ENCODE measurements at places on chromosomes 11 and 22.

- DNase-seq, result no peak
Observed at GRCh38 chr22:43011079-43011478, 3.9 kb downstream of the PACSIN2 start.

GRCh38 chr11:131486100-131486499 lies 115.7 kb downstream of the NTM start:
- no peak for DNase-seq

GRCh38 chr11:65726660-65727059 lies 6.1 kb upstream of the RNASEH2C start:
- no peak for DNase-seq

DNA sequence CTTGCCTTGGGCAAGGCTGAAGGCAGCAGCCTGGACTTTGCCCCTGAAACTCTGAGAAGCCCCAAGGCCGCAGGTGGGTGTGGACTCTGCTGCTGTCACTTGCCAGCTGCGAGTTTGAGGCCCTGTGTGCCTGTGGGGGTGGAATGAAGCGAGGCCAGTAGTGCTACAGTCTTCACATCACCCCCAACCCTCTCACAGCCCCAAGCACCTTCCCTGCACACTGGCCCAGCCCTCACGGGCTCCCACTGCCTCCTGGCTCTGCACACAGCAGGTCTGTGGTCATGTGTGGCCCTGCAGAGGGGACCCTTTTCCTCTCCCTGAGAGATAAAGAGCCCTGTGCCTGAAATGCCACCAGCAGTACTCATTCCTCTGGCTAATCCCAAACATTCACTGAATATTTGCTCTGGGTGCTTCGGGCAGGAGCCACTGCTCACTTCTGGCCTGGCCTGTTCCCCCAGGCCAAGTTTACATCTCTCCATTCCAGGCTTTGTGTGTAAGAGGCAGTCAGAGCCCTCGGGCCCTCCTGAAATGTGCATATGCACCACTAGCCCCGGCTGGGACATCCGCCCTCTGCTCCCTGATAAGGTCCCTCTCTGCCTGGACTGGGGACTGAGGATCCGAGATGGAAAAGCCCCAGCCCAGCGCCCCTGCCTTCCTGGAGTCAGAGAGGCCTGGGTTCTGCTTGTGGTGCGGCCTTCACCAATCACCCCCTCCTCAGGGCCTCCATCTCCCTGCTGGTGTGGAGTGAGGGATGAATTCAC lies 17.7 kb downstream of the MGAT3 start:
- DNase-seq, result no peak

- DNase-seq, result peak; percentile 84
Observed at GRCh38 chr11:64204464-64204989, 2.0 kb upstream of the FERMT3 start.

GRCh38 chr11:121039971-121040613 lies 16.2 kb downstream of the TBCEL start:
- DNase-seq, result no peak

DNA sequence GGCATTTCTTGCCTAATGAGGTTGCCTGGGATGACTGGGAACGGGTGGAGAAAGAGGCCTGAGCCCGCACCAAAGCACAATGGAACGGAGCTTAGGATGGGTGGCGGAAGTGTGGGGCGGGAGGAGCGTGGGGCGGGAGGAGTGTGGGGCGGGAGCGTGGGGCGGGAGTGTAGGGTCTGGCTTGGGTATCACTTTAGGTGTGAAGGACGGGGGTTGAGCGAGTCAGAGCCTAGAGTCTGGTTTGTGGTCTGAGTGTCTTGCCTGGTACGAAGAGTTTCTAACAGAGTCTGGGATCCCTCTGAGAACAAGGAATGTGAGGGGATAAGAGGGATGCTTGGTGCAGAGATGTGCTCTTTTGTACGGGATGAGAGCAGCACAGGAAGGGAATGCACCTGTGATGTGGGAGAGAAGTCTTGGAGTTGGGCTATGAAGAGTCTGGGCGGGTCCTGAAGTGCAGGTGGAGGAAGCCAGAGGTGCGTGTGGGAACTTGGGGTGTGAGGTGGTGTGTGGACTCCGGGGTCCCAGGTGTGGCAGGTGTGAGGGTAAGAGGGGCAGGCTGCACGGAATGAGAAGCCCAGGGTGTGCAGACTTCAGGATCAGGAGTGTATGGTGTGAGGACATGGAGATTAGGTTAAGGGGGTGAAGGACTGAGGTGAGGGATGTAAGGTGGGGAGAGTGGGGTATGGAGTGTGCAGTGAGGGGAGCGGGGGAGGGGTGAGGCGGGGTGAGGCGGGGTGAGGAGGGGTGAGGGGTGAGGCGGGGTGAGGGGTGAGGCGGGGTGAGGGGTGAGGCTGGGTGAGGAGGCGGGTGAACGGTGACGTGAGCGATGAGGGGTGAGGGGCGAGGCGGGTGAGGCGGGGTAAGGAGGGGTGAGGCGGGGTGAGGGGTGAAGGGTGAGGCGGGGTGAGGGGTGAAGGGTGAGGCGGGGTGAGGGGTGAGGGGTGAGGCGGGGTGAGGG lies 1.0 kb downstream of the SYCE3 start:
- no peak for DNase-seq

- no peak for DNase-seq
Observed at GRCh38 chr11:57785072-57785471, 23.5 kb downstream of the CTNND1 start.

GRCh38 chr11:65341856-65342255 lies 8.2 kb downstream of the DPF2 start:
- no peak for DNase-seq

GRCh38 chr11:100849009-100849900 lies 162.2 kb downstream of the ARHGAP42 start:
- DNase-seq, result no peak

DNA sequence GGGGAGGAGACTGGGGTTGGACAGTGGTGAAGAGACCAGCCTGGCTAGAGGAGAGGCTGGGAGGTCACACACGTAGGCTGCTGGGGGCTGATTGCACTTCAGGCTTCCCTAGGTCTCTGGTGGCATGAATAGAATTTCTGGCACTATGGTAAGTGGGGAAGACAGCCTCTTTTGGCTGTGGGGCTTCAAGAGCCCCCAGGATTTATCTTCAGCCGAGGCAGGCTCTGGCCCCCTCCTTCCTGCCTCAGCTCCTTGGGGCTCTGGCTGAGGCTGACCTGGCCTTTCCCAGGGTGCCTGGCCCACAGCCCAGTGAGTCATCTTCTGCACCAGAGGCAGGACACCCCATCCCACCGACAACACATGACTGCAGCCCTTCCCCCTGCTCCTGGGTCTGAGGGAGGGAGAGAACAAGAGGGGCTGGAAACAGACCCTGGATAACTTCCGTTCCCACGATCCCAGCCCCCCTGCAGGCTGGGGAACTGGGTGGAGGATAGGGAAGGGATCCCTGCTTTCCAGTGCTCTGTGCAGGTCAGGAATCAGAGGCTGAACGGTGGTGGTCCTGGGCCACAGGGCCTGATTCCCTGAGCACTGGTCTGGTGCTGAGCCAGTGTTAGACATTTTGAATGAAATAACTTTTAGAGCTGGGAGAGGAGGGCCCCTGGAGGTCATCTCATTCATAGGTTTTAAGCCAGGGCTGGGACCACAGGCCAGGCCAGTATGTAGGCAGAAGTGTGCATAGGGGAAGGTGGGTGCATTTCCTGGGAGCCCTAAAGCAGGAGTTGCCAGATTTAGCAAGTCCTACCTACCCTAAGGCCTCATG lies 26.5 kb downstream of the ARHGEF17 start:
- peak; percentile 64 for DNase-seq

GRCh38 chr11:86523738-86524619 lies 148.4 kb downstream of the ME3 start:
- peak; percentile 94 for DNase-seq

DNA sequence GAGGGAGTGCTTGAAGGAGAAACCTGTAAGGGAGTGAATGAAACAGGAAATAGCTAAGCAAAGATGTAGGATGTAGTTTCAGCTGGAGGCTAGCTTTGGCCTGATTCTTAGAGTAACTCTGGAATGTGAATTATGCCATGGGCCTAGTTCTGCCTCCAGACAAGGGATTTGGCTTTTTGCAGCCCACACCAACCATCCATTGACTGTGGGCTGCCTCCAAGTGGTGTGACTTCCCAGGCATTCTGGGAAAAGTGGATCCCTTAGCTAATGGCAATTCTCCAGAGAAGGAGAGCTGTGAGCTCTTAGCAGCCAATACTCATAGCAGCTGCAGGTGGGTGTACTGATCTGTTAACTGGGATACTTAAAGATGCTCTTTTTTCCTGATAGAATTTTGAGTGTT lies 2.0 kb upstream of the OR9I1 start:
- no peak for DNase-seq

DNA sequence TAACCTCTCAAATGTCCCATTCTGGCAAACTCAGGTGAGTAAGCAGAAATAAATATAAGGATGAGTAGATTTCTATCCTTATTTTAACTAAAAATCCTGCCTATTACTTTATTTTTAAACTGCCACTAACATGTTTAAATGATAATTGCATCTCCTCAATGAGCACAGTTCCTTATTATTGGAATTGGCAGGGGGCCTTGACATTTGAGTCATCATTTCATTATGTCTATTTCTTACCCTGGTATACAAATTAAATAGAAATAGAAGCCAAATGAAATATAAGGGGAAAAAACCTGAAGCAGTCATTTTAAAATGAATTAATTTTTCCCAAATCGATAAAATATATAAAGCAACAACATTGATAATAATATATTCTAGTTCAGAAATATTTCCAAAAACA lies 81.2 kb downstream of the GUCY1A2 start:
- DNase-seq, result no peak

GRCh38 chr11:19072464-19072863 lies 11.9 kb upstream of the MRGPRX2 start:
- no peak for DNase-seq

GRCh38 chr11:11419747-11420146 lies 66.7 kb upstream of the CSNK2A3 start:
- no peak for DNase-seq

DNA sequence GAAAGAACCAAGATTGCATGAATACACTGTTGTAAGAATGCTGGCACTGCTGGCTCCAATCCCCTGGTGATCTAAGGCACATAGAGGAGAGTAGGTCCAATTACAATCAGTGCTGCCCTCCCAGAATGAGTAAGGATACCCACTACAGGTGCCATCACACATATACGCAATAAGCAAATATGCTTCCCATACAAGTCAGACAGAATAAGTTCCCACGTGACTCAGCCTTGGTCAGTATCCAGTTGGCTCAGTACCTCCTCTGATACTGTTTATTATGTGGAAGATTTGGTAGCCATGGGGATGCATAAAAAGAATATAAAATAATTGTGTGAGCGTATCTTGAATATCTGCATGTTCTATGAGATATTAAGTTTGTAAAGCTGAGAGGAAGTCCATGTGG lies 8.9 kb upstream of the OR2D3 start:
- DNase-seq, result peak; percentile 29

Data from pulmonary artery endothelial cell (primary cell).